ENCODE measurements at places on chromosomes 7 and 10.

- DNase-seq: no peak
Observed at GRCh38 chr10:34916314-34916713, 101.2 kb upstream of the PARD3 start.

GRCh38 chr10:33353334-33353733, 18.9 kb upstream of the NRP1 start:
- DNase-seq: no peak

DNA sequence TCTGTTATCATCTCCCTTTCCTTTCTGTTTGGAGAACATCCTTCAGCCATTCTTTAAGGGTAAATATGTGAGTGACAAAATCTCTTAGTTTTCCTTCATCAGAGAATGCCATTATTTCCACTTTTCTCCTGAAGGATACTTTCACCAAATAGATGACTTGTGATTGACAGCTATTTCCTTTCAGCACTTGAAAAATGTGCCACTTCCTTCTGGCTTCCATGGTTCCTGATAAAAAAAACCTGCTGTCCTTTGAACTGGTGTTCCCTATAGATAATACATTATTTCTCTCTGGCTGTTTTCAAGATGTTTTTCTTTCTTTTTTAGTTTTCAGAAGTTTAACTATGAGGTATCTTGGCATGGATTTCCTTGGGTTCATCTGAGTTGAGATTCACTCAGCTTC, 79.7 kb downstream of the TBXAS1 start:
- no peak for DNase-seq

DNA sequence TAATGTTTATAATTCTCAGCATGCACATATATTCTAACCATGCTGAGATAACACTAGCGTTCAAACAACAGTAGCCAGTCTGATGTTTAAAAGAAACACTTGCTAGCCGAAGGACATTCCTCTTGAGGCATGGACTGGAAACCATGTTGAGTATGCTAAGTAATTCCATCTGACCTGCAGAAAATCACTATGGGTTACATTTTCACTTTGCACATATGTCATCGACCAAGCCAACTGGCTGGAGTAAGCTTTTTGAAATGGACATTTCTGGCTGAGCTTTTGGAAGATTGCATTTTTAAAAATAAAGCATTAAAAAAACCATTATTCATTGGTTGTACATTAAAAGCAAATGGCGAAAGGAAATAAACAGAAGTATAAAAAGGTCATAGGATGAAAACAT, 88.2 kb downstream of the BBS9 start:
- no peak for DNase-seq

DNA sequence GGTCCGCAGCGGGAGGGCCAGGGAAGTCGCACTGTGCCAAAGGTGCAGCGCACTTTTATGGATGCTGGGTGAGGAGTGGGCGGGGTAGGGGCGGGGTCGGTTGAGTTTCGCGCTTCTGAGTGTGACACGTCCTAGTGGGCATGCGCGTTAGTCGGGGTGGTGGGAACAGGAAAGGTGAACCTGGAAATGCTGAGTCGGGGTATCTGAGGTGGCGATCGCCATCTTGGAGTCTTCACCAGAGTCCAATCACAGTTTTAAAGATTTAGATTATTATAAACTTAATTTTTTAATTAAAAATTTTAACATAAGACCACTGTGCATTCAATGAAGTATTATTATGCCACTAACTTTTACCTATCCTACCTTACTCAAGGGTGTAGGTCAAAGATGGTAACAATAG, 45.7 kb downstream of the ZNF138 start:
- DNase-seq: no peak

- DNase-seq: no peak
Observed at GRCh38 chr10:86262688-86263181, 103.9 kb downstream of the GRID1 start.

GRCh38 chr7:26627891-26628341, 236.5 kb downstream of the SKAP2 start:
- no peak for DNase-seq

DNA sequence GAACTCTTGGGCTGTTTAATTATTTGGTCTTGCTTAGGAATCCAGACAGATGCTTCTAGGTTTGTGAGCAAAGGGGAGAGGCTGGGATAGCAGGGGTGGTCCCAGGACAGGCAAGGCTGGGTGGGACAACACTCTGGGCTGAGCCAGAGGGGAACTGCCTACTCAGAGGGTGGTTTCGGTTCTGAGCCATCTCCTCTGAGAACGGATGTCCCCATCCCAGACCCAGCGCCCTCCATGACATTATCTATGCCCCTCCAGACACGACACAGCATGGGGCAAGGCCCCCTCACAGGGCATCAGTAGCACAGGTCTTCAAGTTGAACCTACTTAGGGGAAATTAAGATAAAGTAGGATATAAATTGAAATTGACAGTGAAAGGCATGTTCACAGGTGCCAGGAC, 7.1 kb downstream of the ASB10 start:
- DNase-seq: no peak

DNA sequence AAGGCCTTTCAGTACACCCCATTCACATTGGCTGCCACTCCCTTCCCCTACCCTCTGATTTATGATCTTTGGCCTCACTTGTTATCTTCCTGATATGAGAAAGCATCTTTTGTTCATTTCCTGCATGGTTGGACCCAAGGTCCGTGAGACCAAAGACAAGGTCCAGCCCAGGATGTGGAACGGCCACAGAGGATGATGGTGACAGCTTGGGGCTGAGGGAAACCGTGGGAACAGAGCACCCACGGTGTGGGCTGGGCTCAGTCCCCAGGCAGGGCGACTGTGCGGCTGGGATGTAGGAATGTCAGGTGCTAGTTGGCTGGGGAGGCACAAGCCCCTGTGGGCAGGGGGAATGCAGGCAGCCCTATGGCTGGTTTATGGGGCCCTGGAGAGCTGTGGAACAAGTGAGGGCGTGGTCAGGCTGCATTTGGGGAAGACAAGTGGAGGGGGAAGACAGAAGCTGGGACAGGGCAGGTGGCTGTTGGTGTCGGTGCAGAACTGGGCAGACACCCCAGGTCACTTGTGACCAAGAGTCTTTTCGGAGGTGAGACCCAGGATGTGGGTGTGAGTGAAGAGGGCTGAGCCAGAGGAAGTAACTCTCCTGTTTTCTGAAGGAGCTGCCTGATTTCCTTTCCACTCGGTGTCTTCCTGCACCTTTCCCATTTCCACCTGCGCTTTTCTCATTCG, 51.7 kb upstream of the IGFBP3 start:
- DNase-seq: no peak

GRCh38 chr10:23106331-23107072, 11.1 kb downstream of the MSRB2 start:
- no peak for DNase-seq

GRCh38 chr10:96676272-96677112, 43.8 kb downstream of the PIK3AP1 start:
- no peak for DNase-seq

GRCh38 chr7:98463837-98464557, 63.1 kb upstream of the BAIAP2L1 start:
- DNase-seq: no peak

- DNase-seq: no peak
Observed at GRCh38 chr10:109929501-109930219, 6.3 kb upstream of the XPNPEP1 start.

- DNase-seq: no peak
Observed at GRCh38 chr7:134431815-134432214, 27.1 kb downstream of the AKR1B1 start.
